ENCODE measurements at places on chromosomes 16 and 17.
A peak's percentile ranks its signal among the peaks of the same experiment; 100 is the strongest.

- DNase-seq = no peak
These were observed 25.1 kb downstream of the FA2H start for GRCh38 chr16:74749291-74750055.

- no peak for DNase-seq
These were observed 12.7 kb upstream of the KRT23 start for GRCh38 chr17:40950176-40950575.

- no peak for DNase-seq
These were observed 14.8 kb downstream of the MYLK3 start for GRCh38 chr16:46733319-46733830.

GRCh38 chr16:80375513-80375912, 165.3 kb upstream of the DYNLRB2 start:
- DNase-seq = no peak

DNA sequence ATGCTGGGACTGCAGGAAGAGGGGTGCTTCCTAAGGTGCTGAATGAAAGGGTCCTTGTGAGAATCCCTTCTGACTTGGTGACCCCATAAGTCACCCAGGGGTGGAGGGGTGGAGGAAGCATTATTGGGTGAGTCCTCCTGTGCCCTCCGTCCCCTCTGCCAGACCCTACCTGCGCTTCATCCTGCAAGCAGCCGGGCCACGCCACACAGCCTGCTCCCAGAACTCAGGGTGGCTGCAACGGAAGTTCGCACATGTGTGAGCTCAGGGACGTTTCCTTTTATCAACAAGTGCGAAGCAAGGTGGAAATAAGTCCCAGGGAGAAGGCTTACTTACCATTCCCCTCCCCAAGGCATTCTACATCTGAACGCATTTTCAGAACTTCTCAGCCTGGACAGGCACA, 40.9 kb downstream of the COX4I1 start:
- no peak for DNase-seq

DNA sequence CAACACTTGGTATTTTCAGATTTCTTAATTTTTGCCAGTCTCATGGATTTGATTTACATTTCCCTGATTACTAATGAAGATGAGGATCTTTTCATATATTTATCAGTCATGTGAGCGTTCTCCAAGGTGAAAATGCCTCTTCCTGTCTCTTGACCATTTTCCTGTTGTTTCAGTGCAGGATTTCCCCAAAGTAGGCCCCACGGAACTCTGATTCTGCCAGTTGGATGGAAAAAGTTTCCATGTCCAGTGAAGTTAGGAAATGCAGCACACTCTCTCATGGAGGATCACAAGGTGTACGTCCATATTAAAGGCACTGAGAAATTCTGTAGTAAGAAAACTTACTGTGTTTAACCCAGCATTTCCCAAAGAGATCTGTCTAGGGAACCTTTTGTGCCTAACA, 16.5 kb upstream of the LIMD2 start:
- no peak for DNase-seq

GRCh38 chr17:78842881-78843565, 2.4 kb upstream of the USP36 start:
- DNase-seq = peak; percentile 62

DNA sequence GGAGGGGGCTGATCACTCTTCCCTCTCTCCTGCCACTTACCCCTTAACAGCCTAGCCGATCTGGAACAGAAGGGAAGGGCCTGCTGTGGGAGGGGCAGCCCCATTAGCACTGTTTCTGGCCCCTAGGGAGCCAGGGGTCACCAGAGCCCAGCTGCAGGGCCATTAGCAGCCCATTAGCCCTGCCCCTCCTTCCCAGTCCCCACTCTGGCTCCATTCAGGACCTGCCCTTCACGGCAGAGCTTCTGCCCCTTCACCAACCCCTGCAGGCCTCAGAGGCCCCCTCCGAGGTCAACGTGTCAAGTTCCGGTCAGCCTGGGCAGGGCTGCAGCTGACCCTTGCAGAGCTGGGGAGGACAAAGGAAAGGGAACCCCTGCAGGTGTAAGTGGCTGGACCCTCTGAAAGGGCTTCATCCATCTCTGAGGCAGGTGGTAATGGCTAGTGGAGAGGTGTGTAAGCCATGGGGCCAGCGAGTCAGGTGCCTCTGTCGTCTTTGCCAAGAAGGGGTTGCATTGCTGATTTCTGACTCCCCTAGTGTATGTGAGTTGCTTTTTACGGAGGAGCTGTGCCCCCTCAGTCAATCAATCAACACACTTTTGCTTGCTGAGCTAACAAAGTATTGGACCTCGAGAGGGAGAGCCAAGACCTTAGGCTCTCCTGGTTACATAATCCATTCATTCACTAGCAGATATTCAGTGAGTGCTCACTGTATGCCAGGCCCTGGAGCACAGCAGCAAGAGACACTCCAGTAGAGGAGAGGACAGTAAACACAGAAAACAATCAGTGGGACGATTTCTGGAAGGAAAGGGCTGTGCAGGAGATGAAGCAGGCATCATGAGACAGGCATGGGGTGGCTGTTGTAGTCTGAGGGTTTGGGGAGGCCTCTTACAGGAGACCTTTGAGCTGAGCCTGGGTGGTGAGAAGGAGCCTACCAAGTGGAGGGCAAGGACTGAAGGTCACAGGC, 18.2 kb upstream of the KCNJ12 start:
- DNase-seq = no peak

DNA sequence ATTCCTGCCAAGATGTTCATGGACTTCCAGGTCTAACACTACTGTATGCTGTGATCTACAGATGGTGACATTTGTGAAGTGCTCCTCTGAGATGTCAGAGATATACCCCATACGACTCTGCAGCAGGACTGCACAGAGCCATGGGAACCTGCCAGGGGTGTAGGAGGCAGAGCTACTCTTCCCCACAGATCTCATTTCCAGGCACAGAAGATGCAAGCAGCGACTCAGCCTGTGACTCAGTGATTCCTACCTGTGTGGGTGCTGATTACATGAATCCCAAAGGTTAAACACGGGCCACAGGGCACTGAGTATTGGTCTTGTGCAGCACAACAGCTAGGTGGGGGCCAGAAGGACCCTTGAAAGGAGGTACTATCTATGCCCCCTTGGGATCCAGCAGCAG, 137.0 kb upstream of the SOX9 start:
- DNase-seq = peak; percentile 27

GRCh38 chr16:67723151-67723910, 4.2 kb upstream of the GFOD2 start:
- no peak for DNase-seq

- DNase-seq = no peak
These were observed 9.3 kb downstream of the NUBP1 start for GRCh38 chr16:10752843-10753523.

DNA sequence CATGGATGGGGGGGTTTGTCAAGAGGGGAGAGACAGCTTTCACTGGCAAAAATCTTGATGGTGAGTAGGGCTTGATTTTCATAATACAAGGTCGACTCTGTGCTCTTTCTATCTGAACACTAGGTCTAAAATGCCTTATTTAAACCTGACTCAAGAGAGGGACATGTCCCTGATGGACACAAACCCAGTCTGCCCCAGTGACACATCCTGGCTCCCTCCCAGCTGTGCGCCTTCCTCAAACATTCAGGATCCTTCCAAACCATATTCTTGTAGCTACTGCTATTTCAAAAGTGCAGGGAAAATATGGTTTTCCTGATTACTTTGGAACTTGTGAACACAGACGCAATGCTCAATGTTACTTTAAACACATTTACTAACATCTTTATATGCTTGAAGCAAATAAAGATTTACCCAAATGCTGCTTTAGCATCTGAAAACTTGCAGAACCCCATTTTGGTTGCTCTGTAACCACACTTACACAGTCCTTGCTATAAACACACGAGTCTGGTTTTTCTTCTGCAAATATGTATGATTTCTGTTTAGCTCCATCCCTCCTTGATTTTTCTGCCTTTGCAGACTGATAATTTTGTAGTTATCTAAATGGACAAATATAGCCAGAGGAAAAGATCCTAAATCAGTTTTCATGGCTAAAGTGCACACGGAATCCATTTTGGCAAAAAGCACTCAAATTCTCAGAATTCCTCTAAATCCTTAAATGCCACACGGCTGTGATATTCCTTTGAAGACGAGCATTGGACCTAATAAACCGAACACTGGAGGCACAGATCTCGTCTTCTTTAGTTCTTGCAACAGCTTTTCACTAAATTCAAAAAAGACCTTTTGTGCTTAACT, 499.9 kb upstream of the ZFHX3 start:
- no peak for DNase-seq

GRCh38 chr17:7132511-7133094, 18.0 kb upstream of the ASGR2 start:
- peak; percentile 60 for DNase-seq

DNA sequence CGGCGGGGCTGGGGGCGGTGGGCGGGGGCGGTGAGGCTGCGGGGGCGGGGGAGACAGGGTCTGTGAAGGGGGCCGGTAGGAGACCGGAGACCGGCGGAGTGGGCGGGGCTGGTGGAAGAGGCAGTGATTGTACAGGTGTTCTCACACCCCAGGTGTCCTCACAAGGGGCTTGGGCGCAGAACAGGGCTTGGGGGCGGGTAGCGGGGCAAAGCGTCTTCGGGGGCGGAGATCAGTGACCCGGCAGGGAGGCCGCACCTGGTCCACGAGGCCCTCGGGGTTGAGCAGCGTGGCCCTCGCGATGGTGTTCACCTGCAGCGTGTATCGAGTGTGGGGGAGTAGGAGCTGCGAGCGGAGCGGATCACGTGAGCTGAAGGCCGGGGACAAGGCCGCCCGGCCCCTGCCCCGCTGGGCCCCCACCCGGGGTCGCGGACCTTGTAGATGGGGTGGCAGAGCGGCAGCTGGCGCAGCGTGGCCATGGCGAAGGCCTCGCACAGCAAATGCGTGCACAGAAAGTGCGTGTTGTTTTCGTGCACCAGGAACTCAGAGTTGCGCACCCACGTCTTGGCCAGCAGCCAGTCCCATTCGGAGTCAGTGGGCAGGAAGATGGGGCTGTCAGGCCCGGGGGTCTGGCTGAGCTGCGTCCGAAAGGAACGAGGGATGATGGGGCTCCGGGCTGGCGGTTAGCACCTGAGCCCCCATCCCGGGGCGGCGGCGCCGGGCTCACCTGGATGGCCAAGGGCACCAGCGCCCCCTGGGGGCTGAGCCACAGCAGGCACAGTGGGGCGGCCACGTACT, 8.5 kb downstream of the ALOXE3 start:
- DNase-seq = peak; percentile 73

DNA sequence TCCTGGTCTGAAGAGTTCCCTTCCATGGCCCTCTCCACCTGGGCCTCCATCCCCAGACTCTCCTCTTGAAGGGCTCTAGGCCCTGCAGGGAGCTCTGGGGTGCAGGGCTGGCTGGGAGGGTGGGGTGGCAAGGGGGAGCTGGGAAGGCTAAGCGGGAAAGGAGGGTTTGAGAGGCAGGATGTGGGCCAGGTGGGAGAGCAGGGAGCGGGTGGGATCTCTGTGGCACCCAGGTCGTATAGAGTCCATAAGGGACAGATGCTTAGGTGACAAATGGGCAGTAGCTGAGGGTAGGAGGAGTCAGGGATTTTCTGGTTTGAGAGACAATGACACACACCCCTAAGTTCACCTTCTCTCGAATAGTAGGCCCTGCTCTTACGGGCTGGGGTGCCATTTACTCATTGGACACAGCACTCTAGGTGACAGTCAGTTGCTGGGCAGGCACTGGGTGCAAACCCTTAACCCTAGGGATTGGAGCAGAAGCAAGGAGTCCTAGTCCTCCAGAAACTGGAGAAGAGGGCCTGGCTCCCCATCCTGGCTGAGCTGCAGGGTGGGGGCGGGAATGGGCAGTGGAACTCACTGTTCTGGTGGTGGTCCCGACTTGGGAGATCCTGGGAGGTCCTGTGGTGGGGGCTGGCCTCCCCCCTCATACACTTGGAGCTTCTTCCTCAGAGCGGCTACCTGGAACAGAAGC, 15.3 kb downstream of the KIF18B start:
- no peak for DNase-seq

DNA sequence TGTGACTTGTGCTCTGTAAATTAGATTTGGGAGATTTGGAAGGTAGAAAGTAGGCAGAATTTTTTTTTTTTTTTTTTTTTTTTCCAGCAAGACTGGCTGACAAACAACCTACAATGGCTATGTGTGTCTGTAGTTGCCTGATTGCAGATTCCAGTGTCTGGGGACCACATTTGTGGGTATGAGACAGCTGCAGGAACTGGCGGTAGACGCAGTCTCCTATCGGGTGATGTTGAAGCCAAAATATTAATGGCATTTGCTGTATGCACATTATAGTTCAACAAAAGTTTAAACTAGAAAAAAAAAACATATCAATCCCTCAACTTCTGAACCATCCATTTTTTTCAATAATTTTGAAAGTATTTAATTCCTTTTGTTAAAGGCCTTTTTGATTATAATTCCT, 665.2 kb downstream of the TOX3 start:
- DNase-seq = no peak

GRCh38 chr16:67461600-67462278, 19.2 kb downstream of the ATP6V0D1 start:
- DNase-seq = no peak

DNA sequence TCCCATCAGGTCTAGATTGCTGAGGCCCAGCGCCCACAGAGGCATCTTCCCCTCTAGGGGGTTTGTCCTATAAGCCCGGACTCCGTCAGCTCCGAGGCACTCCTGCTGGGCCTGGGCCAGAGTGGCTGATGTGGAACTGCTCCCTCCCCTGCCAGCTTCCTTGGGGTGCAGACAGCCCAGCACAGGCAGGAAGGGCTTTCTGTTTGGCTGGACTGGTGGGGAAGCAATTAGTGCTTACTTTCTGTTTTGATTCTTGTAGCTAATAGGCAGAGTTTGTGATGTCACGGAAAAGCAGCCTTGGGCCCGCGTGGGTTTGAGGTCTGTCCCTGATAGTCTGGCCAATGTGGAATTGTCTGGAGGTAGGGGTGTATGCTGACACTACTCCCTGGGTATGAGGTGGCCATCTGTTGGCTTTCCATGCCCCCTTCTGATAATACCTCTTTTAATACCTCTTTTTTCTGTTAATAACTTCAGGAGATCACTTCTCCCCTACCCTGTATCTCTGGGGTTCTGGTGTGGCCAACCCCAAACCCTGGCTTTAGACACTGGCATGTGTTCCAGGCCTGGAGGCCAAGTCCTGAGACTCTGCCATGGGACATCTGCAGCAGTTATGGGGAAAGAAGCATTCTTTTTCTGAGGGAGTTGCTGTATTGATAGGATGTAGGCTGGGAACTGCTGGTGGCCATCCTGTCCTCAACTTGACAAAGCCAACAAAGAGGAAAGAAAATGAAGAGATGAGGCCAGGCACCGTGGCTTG, 190.9 kb downstream of the RAB11FIP4 start:
- no peak for DNase-seq

GRCh38 chr17:79845601-79845949, 6.3 kb upstream of the CBX4 start:
- DNase-seq = no peak

DNA sequence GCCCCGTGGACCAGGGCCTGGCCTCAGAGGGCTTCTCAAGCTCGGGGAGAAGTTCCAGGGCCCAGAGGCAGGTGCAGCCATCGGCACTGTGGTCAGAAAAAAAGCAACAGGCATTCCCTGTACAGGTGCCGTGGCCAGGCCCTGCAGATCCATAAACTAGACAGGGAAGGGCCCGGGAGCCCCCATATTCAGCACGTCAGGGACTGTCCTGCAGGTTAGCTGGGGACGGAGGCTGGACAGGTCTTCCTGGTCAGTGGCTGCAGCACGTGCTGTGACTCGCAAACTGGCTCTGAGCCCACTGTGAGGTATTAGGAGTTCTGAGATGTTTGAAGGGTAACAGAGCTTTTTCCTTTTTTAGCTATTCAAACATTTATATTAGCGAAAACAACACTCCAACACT, 15.0 kb upstream of the C16orf95 start:
- no peak for DNase-seq

All from stimulated activated CD4-positive, alpha-beta T cell treated with anti-CD3 and anti-CD28 coated beads, Interleukin-1b, Interleukin-23, amount 100 ng/mL, for 48 hours (primary cell).